ENCODE measurements at places on chromosomes 4 and X.

GRCh38 chrX:5898463-5898862 is 330.2 kb downstream of the NLGN4X start:
- DNase-seq: no peak

DNA sequence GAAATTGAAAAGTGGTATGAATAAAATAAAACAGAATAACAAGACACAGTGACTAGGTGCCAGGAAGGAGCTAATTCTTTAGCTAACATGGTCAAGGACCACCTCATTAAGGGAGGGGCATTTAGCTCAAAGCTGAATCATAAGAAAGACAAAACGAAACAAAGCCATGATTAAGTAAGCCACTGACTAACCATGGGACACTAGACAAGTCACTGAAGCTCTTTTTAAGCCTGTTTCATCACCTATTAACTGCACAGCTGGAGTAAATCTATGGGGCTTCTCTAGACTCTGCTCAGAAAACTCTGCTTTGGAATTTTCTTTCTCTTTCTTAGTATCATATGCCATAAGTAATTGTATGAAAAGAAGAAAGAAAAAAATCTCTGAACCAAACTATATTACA is 49.8 kb upstream of the C1QTNF7 start:
- DNase-seq: no peak

GRCh38 chr4:119231491-119231890 is 19.0 kb downstream of the USP53 start:
- no peak for DNase-seq

DNA sequence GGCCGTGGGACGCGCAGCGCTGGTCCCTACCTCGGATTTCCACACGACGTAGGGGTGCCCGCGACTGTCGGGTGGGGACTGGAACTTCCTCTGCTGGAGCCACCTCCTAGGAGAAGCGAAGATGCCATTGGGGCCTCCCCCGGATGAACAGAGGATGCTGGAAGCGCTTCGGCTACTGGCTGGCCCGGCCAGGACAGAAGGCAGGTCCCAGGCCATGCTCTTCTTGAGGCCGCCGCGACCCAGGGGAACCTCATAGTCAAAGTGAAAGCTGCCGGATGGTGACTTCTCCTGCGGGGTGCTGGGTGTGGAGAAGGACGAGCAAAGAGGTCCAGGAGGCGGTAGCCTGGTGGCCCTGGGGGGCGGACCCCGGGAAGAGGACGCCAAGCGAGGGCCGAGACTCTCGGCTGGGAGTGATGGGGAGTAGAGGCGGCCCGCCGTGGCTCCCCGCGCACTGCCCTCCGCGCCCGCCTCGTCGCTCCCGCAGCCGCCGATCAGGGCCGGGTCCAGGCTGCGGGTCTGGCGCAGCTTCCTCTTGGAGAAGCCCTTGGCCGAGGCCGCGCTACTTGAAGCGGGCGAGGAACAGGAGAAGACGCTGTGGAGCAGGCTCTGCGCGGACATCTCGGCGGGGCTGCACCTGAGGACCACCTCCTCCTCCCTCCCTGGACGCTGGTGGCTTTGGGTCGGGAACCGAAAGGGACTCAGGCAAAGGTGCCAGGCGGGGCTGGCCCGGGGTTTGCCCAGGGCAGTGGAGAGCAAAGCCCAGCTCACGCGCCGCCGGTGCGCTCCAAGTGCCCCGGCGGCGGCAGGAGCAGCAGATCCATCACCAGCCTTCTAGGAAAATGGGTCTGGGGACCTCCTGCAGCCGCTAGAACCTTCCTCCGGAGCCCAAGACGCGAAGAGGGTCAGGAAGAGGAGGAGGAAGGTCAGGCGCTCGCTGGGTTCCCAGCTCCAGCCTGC is 1.2 kb downstream of the ARHGAP6 start:
- DNase-seq: no peak

DNA sequence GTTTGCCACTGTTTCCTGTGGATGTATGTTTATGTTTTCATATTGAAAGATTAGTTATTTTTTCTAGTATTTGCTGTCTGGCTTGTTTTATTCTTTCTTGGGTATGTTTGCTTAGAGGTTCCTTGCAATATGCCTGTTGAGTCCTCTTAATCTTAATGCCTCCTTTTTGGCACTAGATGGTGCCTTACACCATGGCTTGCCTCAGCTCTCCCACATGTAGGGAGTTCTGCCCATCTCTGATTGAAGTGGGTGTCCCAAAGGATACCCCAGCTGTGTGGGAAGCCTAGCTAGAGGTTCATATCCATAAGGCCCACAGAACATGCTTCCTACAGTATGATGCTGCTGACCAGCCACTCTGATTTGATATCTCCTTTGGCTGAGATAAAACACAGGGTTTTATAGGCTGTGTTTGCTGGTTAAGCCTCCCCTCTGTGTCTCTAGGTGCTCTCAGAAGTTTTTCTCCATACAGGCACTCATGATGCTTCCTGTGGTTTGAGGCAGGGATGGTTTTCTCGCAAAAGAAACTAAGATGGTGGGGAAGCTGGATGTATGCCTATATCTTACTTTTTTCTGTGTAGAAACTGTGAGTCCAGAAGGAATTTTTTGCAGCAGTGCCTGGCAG is 162.4 kb downstream of the ASB9 start:
- no peak for DNase-seq

GRCh38 chrX:15497865-15498264 is 2.7 kb upstream of the BMX start:
- DNase-seq: no peak

DNA sequence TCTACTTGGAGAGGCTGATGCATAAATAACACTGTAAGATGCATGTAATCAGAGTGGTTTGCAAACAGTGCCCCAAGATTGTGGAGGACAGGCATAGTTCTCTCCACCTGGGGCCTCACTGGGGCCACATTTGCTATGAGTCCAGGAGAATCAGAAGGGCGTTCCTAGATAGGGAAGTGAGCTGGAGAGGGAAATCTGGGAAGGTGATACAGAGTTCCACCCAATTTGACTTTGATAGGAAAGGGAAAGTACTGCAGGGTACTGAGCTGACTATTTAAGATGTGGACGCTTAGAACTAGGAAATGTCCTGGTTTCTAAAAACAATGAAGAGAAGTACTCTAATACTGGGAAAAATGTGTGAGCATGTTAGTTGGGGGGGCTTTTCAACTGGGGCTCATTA is 33.9 kb downstream of the FAM9C start:
- DNase-seq: no peak

DNA sequence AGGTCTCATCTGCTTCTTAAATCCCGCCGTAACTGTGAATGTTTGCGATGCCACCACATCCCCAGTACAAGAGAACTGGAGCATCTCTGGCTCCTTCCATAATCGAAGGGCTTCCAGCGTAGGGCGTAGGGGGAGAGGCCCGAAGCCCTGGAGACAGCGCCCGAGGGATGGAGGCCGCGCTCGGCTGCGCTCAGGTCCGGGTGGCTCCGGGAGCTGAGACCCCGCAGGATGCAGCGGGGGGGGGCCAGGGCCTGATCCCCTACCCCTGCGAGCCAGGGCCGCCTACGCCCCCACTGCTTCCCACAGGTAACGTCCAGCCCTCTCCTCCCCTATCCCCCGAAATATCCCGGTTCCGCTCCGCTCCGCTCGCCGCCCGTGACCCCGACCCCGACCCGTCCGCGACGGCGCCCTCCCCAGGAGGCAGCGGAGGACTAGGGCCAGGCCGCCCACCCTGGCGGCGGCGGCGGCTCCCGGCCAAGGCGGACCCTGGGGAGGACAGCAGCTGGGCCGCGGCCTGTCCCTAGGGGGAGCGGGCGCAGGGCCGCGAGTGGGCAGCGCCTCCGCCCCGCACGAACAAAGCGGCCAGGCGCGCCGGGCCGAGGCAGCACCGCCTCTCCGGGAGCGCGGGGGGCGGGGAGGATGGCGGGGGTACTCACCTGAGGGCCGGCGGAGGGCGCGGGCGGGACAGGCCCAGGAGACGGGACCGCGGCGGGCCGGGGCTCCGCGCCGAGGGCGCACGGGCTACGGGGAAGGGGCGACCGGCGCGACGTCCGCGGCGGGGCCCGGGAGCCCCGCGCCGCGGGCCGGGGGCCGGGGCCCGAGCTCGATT is 723 bp downstream of the WDFY3 start:
- no peak for DNase-seq

DNA sequence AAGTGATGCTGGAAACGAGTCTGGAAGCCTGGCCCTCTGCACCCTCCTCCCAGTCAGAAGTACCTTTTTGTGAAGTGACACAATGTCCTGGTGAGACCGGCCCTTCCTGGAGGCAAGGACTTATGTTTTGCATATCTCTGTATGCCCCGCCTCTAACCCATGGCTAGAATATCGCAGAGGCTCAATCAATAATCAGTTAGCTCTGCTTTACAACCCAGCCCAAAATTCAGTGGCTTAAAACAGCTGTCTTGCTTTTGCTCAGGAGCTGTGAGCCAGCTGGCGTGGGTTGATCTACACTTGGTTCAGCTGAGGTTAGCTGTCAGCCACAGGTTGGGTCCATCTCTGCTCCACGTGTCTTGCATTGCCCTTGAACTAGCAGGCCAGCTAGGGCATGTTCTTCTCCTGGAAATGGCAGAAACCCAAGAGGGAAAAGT is 98.8 kb upstream of the METTL14 start:
- DNase-seq: no peak

GRCh38 chrX:1813809-1814208 is 198.9 kb downstream of the ASMT start:
- no peak for DNase-seq

DNA sequence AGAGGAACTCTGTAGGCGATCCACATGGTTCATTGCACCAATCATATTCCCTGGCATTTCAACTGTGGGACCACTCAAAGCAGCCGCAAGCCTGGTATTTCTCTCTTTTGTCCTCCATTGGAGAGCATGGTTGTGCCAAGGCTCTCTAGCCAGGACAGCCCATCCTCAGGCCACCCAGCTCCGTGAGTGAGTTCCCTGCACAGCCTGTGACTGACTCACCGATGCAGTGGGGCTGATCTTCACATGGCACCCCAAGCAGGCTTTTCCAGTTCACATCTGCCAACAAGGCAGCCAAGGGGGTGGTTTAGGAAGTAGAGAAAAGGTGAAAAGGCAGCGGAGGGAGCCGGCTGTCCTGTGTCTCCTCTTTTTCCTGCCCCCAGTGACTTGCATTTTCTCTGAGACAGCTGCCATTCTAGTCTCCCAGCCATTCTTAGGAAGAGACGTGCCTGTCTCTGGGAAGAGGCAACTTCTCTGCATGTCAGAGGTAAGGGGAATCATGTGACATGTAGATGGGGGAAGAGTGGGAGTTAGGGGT is 69.2 kb downstream of the MID1IP1 start:
- DNase-seq: no peak

DNA sequence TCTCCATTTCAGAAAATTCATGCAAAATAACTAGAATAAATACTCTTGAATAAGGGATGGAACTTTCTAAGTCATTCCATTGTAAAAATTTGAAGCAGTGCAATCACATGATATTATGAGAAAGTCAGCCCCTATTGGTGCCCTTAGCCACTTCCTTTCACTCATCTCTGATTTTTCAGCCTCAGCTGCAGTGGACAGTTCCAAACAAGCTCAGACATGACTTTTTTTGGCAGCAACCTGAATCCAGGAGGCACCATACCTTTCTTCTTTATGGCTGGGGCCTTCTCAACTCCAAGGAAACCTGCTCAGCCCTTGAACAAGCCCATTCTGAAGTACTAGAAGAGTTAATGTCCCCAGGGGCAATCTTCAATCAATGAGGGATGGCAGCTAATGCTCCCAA is 40.5 kb downstream of the MAPK10 start:
- DNase-seq: no peak

DNA sequence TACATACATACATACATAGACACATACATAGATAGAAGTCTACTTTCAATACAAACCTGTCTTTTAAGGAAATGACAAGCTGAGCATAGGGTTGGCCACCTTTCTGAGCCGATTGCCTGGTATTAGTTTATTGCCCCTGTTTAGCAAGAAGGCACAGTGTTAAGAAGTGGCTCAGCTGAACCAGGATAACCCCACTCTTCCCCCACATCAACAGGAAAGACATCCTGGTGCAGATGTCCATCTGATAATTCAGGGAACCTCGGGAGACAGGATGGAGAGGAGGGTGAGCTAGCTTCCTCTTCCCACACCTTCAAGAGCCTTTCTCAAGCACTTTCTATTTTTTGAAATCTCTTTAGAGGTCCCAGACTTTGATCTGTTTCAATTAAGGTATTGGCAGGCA is 52.3 kb downstream of the PKD2 start:
- DNase-seq: no peak

DNA sequence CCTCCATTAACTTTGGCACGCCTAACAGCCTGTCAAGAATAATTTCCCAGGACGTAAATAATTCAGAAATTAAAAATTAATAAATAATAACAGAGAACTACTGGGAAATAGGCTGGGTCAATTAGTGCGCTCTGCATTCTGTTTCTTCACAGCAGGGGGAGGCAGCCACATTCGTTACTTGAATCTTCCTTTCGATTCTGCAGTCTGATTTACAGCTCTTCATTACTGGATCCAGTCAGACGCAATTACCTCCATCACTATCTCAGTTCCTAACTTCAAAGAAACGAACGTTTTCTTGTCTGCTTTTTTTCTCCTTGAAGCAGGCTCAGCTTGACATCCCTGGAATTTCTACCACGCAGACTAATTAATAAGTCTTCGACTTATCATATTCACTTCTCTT is 9.0 kb upstream of the RPL34 start:
- no peak for DNase-seq

- no peak for DNase-seq
These were observed 55.9 kb upstream of the KDR start for GRCh38 chr4:55181010-55182005.

GRCh38 chr4:155248002-155248896 is 39.8 kb downstream of the NPY2R start:
- DNase-seq: no peak

DNA sequence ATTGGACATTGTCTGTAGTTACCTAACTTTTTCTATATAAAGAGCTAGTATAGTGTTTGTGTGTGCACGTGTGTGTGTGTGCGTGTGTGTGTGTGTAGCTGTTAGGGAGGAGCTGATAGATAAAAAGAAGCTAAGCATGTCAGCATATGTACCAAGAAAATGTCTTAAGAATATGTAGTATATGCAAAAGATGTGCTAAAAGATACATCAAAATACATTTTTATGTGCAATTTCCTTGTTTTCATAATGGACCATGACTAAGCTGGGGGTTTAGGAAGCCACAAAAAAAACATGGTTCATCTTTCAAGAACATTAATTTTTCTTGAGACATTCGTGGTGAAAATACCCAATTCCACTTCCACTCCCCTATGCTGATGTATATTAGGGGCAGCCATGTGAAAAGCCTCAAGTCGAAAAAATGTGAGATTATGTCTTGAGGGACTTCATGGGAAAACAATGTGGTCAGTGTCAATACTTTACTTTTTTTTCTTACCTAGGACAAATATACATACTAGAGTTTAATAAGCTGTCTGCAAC is 1599.7 kb downstream of the ARAP2 start:
- DNase-seq: no peak

GRCh38 chr4:10506077-10506476 is 48.9 kb upstream of the ZNF518B start:
- no peak for DNase-seq

DNA sequence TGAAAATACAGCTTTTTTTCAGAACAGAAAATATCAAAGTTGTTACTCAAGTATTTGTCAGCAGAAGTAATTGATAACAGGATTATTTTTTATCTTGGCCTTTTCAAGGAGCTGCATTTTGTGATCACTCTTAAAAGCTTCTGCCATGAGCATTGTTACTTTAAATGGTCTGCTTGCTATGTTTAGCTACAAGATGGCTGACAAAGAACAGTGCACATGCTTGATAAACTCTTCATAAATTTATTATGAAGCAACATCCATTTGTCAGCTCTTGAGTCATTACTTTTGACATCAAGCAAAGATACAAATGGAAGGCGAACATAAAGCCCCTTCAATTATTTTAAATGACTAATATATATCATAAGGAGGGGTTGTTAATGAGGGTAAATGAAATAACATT is 205.4 kb upstream of the RPS6KA3 start:
- DNase-seq: no peak

- DNase-seq: no peak
These were observed 83.0 kb downstream of the LRP2BP start for GRCh38 chr4:185312699-185313098.
